CD8-positive, alpha-beta T cell (primary cell): ENCODE measurements at places on chromosomes 1 and 21. TPM values are rescaled to one million over a fixed set of nuclear protein-coding genes. Genes with fewer than 3 reads are reported as not detected.

Gene GRHL3
- total RNA-seq, result not detected

Gene TTC34
- total RNA-seq, result 0.76 TPM

Gene S100A7A
- not detected for total RNA-seq

Gene RUNX3
- 423 TPM for total RNA-seq

Gene ATAD3C
- 0.89 TPM for total RNA-seq

Gene ELAPOR1
- total RNA-seq, result 6.8 TPM

DNA sequence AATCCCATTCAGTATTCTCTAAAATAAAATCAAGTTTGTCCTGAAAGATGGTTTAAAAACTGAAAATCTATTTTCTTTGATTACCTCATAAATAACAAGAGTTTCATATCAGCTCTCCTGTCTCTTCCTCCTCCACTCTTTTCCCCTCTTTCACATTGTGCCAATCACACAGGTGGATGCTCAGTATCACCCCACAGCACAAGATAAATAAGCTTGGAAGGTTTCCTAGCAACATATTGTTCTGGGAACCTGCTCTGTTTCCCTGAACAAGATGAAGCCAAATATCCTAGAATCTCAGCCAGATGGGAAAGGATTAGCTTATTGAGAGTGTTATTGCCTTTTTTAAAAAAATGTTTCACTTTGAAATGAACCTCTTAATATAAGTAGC lies 45.7 kb upstream of the CACYBP start:
- DNase-seq, result no peak

GRCh38 chr1:7018826-7019225 lies 233.6 kb downstream of the CAMTA1 start:
- DNase-seq, result no peak

DNA sequence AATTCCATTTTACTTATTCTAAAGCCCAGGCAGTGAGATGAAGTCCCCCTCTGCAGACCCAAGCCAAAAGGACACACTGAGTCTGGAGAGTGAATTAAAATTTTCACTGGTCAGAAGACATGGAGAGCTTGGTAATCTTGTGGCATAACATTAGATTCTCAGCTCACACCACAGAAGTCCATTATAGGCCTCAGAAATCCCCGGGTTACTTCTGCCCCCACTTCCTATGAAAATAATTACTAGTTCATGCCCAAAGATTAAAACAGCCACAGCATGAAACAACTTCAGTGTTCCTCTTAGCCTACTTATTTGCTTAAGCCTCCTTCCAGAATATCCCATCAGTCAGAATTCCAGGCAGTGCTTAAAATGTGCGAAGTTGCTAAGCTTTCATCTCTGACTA lies 123.3 kb downstream of the ZC3H11B start:
- DNase-seq, result no peak

GRCh38 chr1:209400351-209401220 lies 182.9 kb upstream of the CAMK1G start:
- no peak for DNase-seq

DNA sequence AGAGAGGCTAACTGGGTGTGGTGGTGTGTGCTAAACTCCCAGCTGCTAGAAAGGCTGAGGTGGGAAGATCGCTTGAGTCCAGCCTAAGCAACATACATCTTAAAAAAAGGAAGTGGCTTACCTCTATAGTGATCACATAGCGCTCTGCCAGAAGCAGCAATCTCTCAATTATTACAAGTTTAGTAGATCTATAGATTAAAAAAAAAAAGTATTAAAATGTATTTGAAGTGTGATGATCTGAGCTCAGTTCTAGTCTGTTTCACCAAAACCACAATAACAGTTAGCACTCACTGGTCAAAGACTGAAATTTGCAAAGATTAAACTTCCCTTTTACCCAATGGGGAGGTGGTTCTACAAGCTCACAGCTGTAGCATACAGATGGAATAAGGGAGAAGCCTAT lies 76.3 kb downstream of the USP24 start:
- no peak for DNase-seq

- DNase-seq, result no peak
Measured at GRCh38 chr1:8764293-8764937, 53.0 kb downstream of the RERE start.

- DNase-seq, result no peak
Measured at GRCh38 chr1:21164266-21164665, 12.4 kb downstream of the EIF4G3 start.

GRCh38 chr21:34085129-34085528 lies 11.8 kb downstream of the MRPS6 start:
- no peak for DNase-seq

DNA sequence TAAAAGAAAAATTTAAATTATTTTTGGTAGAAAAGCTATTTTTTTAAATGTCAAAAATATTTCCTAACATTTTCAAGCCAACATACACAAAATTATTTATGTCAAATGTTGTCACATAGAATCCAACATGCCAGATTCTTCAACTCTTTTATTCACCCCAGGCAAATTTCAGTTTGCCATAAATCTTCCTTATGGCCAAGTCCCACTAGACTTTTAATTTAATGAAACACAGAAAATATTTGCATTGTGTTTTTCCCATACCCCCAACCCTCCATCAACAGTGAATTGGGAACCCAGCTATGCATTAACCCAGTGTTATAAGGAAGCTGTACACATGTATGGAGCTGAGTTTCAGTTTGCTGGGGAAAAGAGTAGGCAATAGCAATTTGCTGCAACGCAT lies 41.4 kb downstream of the DUSP10 start:
- no peak for DNase-seq
